ENCODE measurements at places on chromosomes 5 and 9.

DNA sequence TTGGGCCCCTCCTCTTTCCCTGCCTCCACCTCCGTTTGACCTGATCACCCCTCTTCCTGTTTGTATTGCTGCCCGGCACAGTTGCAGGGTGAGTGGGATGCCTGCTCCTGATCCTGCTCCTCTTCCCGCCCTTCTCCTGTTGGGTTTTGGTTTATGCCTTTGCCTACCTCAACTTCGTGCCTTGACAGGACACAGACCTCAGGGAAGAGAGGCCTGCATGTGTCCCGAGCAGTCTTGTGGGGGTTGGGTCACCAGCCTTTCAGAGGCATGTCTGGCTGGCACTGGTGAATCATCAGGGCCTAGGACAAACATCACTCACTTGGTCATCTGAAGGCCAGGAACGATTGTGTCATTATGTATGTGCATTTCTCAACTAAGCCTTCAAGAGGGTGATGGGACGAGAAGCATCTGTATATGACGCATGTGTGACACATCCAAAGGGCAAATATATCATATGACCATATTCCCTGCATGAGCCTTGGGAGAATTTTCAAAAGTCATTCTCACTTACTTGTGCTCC is 56.9 kb downstream of the NPR3 start:
- no peak for DNase-seq

GRCh38 chr5:72722792-72723452 is 93.5 kb upstream of the TNPO1 start:
- no peak for DNase-seq

- DNase-seq, result no peak
Measured at GRCh38 chr5:82183828-82184227, 94.3 kb downstream of the RPS23 start.

DNA sequence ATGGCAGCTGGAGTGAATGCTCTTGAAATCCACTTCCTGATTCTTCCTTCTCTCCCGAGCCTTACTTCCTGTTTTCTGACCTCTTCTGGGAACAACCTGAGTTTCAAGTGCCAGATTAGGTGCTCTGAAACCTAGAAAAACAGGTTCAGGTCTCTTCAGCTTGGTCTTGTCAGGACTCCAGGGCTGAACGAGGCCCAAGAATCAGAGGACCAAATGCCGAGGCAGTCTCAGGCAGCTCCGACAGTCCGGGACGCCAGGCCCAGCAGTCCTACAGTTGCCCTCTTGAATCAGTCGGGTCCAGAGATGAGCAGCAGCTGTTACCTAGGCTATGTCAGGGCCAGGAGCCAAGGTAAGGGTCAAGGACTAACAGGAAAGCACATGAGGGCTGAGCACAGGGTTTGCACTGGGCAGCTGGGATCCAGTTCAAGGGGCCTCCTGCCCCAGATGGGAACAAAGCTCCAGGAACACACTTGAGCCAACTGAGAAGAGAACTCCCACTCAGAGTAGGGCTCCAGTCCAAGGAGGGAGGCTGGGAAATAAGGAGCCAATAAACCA is 38.3 kb upstream of the ADRA1B start:
- no peak for DNase-seq

- no peak for DNase-seq
Measured at GRCh38 chr9:35706951-35707350, 17.2 kb upstream of the TPM2 start.

Measured in activated effector memory CD4-positive, alpha-beta T cell treated with Interleukin-2 at 50 U/mL for 16 hours (primary cell).